Umbilical cord (tissue), 2 donors: ENCODE measurements at places on chromosomes 12 and 14. TPM values are rescaled to one million over a fixed set of nuclear protein-coding genes. Genes with fewer than 3 reads are reported as not detected.

DNA sequence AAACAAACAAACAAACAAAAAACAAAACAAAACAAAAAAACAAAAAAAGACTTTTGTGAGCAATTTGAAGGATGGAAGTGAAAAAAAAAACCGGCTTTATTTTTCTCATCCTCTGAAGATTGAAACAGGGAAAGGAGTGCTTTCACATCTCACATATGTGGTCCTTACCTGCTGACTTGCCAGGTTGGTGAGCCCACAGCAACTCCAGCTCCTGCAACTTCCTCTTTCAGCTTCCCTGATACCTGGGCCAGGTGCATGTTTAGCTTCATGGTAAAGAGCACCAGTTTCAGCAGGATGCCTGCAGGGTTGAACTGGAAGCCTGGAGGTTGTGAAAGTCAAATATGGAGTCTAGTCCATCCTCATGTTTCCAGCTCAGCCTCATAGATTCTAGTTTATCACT lies 221.2 kb upstream of the OTX2 start:
- DNase-seq = no peak

- DNase-seq = peak; percentile 92
Measured at GRCh38 chr14:24965934-24966578, 83.9 kb downstream of the STXBP6 start.

DNA sequence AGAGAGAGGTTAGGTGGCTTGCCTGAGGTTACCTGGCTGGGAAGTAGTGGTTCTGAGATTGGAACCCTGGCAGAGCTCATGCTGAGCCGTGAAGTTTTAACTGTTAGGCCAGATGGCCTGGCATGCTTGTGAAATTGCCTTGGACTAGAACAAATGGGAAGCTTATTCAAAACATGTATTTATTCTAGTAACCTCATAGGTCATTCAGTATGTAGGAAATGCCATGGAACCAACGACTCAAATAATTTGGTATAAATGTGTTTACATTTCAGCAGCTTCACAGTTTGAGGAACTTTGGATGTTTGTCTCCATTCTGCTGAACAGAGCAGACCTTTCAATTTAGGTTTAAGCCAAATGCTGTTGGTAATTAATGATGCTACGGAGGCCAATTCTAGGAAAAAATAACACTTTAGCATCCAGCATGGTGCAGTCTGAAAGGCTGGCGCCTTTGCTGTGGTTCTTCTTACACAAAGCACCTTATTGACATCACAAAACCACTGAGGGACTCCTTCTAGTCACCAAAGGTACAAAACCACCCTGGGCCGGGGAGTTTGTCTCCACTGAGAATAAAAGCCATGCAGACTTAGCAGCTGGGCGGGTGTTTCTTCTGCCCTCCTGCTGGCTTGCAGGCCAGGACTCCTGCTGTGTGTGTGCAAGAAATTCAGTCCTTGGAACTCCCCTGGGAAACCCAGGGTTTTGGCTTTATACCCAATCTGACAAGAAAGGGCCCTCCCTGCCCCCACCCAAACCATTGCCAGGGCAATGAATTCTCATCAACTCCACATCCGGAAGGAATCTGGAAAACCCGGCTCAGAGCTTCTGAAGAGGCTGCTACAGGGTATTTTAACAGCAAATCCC lies 64.2 kb downstream of the ELK3 start:
- DNase-seq = peak; percentile 67

DNA sequence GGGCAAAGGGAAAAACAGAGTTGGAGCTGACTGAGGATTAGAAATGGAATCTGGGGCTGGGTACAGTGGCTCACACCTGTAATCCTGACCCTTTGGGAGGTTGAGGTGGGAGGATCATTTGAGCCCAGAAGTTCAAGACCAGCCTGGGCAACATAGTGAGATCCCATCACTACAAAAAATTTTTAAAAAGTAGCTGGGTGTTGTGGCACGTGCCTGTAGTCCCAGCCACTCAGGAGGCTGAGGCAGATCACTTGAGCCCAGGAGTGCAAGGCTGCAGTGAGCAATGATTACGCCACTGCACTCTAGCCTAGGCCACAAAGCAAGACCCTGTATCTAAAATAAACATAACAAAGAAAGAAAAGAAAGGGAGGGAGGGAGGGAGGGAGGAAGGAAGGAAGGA lies 14.9 kb upstream of the DCP1B start:
- no peak for DNase-seq

DNA sequence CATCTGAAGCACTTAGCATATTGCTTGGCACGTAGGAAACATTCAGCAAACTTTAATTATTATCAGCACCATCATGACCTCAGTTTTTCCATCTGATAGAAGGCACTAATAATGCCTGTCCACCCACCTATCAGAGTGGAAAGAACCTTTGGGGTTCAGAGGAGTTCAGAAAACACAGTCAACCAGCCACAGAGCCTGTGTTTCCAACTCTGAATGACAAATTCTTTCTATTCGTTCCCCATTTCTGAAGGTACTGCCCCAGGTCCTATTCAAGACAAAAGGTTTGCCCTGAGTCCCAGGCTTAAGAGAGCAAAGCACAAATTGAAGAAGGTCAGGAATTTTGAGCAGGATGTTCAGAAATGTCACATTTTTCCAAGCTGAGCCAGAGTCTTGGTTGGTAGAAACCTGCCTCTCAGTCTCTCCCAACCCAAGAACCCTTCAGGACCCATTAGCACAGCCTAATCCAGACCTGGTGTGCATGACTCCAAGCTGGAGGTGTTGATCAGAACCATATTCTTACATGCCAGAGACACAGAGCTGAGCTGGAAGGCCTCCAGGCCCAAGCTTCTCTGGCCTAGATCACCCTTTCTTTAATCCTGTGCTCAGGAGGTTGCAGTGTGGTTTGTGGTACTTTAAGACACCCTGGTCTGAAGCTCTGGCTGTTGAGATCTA lies 114.4 kb downstream of the TBX5 start:
- no peak for DNase-seq

DNA sequence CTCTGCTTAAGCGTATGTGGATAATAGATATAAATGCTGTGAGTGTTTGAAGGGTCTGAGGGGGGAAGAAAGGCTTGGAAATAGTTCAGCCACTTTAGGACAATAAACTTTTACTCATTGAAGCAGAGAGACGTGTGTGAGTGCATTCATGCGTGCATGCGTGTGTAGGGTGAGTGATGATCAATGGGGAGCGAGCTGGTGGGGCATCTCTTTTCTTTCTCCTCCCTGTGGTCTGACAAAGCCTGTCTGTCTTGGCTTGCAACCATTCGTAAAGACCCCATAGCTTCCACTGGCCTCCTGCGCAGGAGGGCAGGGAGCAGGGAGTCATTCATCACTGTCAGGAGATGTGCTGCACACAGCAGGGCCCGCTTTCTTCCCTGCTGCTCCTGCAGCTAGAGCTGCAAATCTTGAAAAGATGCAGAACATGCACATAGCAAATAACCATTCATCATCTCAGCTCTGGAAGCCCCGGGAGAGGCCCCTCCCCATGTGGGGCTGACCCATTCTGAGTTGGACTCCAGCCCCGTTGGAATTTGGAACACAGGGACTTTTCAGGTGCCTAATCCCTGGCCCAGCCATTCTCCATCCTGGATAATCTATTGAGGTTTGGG lies 223.2 kb downstream of the PPM1H start:
- peak; percentile 58 for DNase-seq

GRCh38 chr14:55123852-55124639 lies 5.0 kb upstream of the LGALS3 start:
- DNase-seq = peak; percentile 86

DNA sequence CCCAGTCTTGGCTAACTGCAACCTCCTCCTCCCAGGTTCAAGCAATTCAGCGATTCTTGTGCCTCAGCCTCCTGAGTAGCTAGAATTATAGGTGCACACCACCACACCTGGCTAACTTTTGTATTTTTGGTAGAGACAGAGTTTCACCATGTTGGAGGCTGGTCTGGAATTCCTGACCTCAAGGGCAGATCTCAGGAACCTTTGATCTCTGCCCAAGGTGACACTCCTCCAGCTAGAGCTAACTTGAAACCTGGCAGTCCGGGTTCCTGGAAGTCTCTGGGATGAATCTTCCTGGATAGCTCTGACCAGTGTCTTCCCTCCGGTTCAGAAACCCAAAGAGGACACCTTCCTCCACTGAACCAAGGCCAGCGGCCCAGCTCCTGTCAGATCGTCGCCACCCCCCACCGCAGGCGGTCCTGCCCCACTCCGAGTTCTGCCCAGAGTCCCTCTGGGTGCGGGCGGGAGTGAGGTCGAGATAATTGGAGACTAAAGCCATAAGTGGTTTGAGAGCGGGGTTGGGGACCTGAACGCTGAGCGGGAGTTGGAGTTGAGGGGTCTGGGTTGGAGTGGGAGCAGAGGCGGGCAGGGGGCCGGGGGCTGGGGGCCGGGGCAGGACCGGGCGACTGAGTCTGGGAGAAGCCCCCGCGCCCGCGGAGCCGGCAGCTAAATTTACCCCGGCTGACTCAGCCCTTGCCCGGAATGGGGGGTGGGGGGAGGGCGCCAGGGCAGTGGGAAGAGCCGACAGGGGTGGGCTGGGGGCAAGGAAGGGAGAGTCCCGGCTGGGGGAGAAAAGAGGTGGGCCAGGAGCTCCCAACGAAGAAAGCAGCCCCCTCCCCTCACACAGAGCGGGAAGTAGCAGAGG lies 4.7 kb downstream of the DDN start:
- DNase-seq = no peak

DNA sequence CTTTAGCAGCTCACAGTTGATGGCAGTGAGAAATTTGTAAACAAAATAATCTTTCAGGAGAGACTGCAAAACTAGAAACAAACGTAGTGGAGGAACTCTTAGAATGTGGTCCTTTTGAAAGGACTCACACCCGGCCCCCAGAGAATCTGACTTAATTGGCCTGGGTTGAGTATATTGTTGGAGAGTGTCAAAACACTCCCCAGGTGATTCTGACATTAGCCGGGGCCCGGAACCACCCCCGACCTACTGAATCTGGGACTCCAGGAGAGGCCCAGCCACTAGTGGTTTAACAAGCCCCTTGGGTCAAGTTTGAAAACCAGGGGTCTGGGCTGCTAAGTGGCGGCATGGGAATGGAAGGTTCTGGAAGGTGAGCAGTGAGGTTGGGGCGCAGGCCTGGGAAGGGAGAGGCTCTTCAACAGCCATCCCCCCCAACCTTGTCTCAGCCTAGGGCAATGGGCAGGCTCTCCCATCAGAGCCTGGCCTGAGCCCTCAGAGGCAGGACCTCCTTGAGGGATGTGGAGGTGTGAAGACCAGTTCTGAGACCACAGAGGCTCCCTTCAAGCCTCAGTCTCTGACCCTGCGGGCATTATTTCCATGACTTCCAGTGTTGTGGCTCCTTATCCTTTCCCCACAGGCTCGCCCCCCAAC lies 1.1 kb upstream of the ELK3 start:
- DNase-seq = no peak

Gene NTN4
- 11.1 TPM for total RNA-seq

Gene LRP1-AS
- total RNA-seq = 1.2 TPM

Gene FANCM
- 10.1 TPM for total RNA-seq
